A549 treated with Mapracorat at 1 μM for 4 hours (cell line): ENCODE measurements at places on chromosomes 1 and 21. TPM values are rescaled to one million over a fixed set of nuclear protein-coding genes. Genes with fewer than 3 reads are reported as not detected.

Gene CROCC
- 5.9 to 10.1 TPM (median 8.2 TPM) in 5 replicates for total RNA-seq

Gene LRRC71
- 0.14 to 0.33 TPM (median 0.18 TPM) in 4 of 5 replicates, not detected in the other for total RNA-seq

Gene KCNQ4
- total RNA-seq = 0.20 to 0.34 TPM (median 0.26 TPM) in 5 replicates

Gene LYPD8
- total RNA-seq = 0.13 to 0.19 TPM in 2 of 5 replicates, not detected in the others

Gene NEGR1
- total RNA-seq = not detected in 5 replicates

Gene CHML
- total RNA-seq = 7.4 to 9.1 TPM (median 8.4 TPM) in 5 replicates

Gene FAAH
- 0.45 to 1.00 TPM (median 0.81 TPM) in 5 replicates for total RNA-seq

Gene PTGS2
- total RNA-seq = 4.0 to 7.7 TPM (median 6.7 TPM) in 5 replicates

Gene PLA2G2D
- total RNA-seq = not detected in 5 replicates

Gene COL18A1
- total RNA-seq = 113 to 171 TPM (median 153 TPM) in 5 replicates

Gene TTC34
- total RNA-seq = 0.01 to 0.07 TPM (median 0.05 TPM) in 5 replicates

Gene TMEM125
- not detected in 5 replicates for total RNA-seq

Gene TIMM17A
- 90.0 to 141 TPM (median 97.7 TPM) in 5 replicates for total RNA-seq

Gene SLC41A1
- 19.4 to 21.2 TPM (median 21.1 TPM) in 5 replicates for total RNA-seq

Gene NMNAT2
- total RNA-seq = 0.39 to 0.91 TPM (median 0.56 TPM) in 5 replicates

Gene BARHL2
- not detected in 5 replicates for total RNA-seq
